ENCODE measurements at places on chromosomes 16 and 17. TPM values are rescaled to one million over a fixed set of nuclear protein-coding genes. Genes with fewer than 3 reads are reported as not detected.

DNA sequence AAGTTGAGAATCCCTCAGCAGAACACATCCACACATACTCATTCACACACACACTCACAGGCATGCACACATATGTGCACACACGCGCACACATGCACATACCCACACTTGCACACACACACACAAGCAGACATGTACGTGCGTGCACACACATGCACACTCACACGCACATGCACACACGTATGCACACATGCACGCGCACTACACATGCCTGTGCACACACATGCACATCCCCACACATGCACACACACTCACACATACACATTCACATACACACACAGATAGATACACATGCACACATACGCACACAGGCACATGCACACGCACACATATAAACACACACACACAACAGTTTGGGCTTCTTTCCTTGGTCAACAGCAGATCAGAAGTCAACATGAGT lies 24.0 kb downstream of the GSG1L start:
- H3K4me1 ChIP-seq, result no peaks in the 10 kb centered on the region
- no peak for DNase-seq
- no peak overlapping the region for H3K4me3 ChIP-seq
- H3K36me3 ChIP-seq, result no peaks in the 10 kb centered on the region

DNA sequence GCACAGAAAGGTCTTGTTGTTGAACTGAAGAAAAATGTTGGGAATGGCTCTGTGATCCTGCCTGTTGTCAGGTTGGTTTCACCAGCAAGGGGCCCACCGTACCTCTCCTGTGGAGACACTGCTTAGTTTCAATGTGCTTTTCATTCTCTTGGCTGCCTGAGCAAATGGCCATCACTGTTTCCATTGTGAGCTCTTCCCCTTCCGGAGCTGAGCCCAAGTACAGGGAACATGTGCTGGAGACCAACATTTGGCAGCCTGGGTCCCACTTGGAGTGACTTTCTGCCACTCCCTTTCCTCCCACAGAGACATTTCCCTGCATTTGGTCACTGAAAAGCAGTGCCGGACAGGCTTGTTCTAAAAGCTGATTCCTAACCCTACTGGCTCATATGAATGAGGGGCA lies 23.1 kb downstream of the GABARAPL2 start:
- H3K4me3 ChIP-seq, result no peak overlapping the region
- H3K27me3 ChIP-seq, result no peaks in the 10 kb centered on the region
- peaks cover 21% of the 10 kb centered on the region for H3K4me1 ChIP-seq
- H3K27ac ChIP-seq, result peak overlapping the region; percentile 52
- DNase-seq, result no peak

DNA sequence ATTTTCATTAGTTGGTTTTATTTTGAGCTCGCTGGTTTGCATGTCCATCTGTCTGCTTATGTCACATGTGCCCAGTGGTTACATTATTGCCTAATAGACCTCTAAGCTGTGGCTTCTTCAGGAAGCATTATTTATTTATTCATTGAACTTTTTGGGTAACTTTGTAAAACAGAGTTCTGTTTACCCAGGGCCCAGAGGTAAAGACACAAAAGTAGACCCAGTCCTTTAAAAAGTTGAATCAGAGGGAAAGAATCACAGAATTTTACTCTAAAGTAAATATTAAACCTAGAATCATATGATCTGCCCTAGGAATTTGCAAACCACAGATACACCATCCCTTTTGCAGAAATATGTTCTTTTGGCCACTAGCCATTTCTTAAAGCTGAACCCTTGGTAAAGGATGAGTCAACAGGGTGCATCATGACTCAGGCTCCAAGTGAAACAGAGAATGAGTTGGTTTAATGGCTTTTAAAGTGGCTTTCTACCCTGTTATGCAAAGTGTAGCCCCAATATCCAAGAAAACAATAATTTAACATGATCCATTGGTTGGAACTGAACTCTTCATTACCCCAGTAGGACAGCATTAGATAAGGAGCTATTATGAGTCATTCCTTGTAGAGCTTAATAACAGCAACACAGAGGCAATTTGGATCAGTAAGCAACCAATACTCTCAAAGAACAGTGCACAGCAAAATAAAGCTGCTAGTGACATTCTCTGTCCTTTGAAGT lies 236.3 kb downstream of the KCNJ2 start:
- H3K27me3 ChIP-seq, result no peaks in the 10 kb centered on the region
- DNase-seq, result no peak
- H3K4me1 ChIP-seq, result no peaks in the 10 kb centered on the region
- H3K27ac ChIP-seq, result no peak overlapping the region
- no peak overlapping the region for H3K4me3 ChIP-seq

GRCh38 chr17:83156408-83156807 lies 77.0 kb downstream of the METRNL start:
- H3K36me3 ChIP-seq, result no peaks in the 10 kb centered on the region
- no peak for DNase-seq
- H3K4me3 ChIP-seq, result no peak overlapping the region
- no peaks in the 10 kb centered on the region for H3K27me3 ChIP-seq
- H3K27ac ChIP-seq, result no peak overlapping the region

GRCh38 chr16:12405089-12405488 lies 398.6 kb downstream of the CPPED1 start:
- H3K27me3 ChIP-seq, result no peaks in the 10 kb centered on the region
- H3K27ac ChIP-seq, result peak overlapping the region; percentile 57
- H3K4me1 ChIP-seq, result peaks cover 13% of the 10 kb centered on the region

DNA sequence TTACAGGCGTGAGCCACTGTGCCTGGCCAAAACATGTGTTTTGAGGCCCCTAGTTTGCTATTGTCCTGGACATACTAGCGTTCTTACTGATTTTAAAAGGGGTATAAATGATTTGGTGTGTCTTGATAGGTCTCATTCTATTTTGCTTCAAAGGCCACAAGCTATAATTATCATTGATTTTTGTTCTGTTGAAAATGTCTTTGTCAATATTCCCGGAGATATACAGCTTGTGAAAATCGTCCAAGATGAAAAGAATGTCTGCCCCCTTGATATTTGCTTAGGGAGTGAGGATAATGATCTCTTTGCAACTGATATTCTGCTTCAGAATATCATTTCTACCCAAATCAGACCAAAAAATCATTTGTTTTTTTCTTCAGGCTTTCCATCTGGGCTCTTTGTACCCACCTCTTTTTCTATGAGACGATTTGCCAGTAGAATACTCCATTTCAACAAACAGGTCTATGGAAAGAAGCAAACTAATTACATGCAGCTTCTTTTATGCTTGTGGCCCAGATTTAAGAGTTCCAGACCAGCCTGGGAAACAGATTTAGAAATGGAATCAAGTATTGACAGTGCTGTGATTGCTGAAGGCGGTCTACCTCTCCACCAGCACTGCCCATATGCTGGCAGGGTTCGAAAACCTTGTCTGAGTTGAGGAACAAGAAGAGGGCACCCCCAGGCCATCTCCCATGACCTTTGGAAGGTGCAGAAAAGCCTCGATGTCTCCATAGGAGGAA lies 14.1 kb upstream of the ST6GALNAC1 start:
- H3K27ac ChIP-seq, result no peak overlapping the region
- DNase-seq, result no peak
- H3K4me3 ChIP-seq, result no peak overlapping the region
- no peaks in the 10 kb centered on the region for H3K36me3 ChIP-seq
- peaks cover 24% of the 10 kb centered on the region for H3K4me1 ChIP-seq

- H3K4me1 ChIP-seq, result peaks cover 28% of the 10 kb centered on the region
- no peaks in the 10 kb centered on the region for H3K27me3 ChIP-seq
- peak overlapping the region; percentile 94 for H3K27ac ChIP-seq
- H3K36me3 ChIP-seq, result no peaks in the 10 kb centered on the region
Measured at GRCh38 chr16:30761427-30761927, 385 bp downstream of the CFAP119 start.

GRCh38 chr16:10992797-10993196 lies 48.4 kb downstream of the CLEC16A start:
- no peak overlapping the region for H3K4me3 ChIP-seq
- H3K4me1 ChIP-seq, result peaks cover 9% of the 10 kb centered on the region
- peak overlapping the region; percentile 57 for H3K27ac ChIP-seq
- H3K27me3 ChIP-seq, result no peaks in the 10 kb centered on the region
- peaks cover 3% of the 10 kb centered on the region for H3K36me3 ChIP-seq
- no peak for DNase-seq

DNA sequence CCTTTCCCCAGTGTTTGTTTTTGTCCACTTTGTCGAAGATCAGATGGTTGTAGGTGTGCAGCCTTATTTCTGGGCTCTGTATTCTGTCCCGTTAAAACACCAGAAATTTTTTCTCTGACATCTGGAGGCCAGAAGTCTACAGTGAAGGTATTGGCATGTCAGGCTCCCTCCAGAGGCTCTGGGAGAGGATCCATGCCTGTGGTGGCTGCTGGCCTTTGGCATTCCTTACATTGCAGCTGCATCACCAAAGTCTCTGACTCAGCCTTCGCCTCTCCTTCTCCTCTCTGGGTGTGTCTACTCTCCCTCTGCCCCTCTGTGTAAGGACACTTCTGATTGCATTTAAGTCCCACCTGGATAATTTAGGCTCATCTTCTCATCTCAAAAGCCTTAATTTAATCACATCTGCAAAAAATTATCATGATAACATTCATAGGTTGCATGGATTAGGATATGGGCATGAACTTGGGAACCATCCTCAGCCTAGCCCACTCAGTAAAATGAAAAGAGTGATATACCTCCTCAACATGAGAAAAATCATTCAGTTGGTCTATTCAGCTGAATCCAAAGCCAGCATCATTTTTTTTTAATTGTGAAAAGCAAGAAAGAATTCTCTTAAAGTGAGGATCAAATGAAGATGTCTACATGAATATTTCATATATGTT lies 78.0 kb downstream of the MAP2K6 start:
- no peak for DNase-seq
- H3K4me1 ChIP-seq, result peaks cover 10% of the 10 kb centered on the region
- no peak overlapping the region for H3K27ac ChIP-seq

GRCh38 chr16:49337814-49338350 lies 35.7 kb upstream of the C16orf78 start:
- H3K27ac ChIP-seq, result no peak overlapping the region
- DNase-seq, result no peak
- no peaks in the 10 kb centered on the region for H3K4me1 ChIP-seq
- no peaks in the 10 kb centered on the region for H3K36me3 ChIP-seq

DNA sequence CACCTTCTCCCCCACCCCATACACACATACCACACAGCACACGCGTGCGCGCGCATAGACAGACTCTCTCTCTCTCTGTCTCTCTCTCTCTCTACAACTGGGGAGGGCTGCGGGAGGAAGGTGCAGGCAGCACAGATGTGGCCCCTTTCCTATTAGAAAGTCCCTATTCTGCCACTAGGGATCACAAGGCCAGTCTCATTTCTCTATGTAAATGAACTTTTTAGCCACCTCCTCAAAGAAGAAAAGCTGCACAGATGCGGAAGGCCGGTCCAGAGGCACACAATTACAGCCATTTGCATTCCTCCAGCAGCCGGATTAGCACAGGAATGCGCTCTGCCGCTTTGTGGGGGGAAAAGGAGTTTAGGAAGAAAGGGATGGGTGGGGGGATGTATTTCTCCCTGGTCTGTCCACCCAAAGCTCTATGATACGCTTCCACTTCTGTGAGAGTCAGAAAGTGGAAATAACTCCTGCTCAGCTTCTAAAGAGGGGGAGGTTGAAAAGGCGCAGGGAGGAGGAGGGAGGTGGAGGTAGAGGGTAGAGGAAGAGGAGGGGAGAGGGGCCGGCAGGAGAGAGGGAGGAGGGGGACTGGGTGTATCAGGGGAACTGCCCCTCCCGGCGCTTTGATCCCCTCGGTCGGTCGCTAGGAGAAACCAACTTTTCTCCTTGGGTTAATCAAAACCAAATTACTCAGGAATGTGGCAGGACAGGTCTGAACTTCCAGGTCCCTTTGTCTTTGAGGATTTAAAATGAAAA lies 11.7 kb downstream of the ZFHX3 start:
- peaks cover 87% of the 10 kb centered on the region for H3K4me1 ChIP-seq
- DNase-seq, result no peak
- peak overlapping the region; percentile 28 for H3K27ac ChIP-seq
- H3K27me3 ChIP-seq, result no peaks in the 10 kb centered on the region
- peak overlapping the region; percentile 77 for H3K4me3 ChIP-seq

DNA sequence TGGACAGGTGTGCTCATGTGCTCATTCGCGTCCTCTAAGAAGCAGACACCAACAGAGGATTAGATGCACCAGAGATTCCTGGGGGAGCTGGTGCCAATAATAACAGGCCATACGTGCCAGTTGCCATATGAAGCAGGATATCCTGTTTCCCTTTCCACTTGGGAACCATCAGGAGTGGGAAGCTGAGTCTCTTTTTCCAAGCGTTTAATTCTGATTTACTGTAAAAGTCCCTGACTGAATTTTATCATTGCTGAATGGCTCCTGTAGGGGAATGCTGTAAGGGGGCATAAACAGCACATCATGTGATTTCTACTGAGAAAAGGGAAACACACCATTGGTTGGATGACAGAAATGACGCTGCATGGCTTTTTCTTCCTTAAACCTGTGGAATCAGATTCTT lies 113.3 kb downstream of the IRF8 start:
- H3K36me3 ChIP-seq, result peaks cover 4% of the 10 kb centered on the region
- H3K27ac ChIP-seq, result no peak overlapping the region
- H3K4me3 ChIP-seq, result no peak overlapping the region
- DNase-seq, result no peak
- H3K4me1 ChIP-seq, result no peaks in the 10 kb centered on the region
- peaks cover 49% of the 10 kb centered on the region for H3K27me3 ChIP-seq

DNA sequence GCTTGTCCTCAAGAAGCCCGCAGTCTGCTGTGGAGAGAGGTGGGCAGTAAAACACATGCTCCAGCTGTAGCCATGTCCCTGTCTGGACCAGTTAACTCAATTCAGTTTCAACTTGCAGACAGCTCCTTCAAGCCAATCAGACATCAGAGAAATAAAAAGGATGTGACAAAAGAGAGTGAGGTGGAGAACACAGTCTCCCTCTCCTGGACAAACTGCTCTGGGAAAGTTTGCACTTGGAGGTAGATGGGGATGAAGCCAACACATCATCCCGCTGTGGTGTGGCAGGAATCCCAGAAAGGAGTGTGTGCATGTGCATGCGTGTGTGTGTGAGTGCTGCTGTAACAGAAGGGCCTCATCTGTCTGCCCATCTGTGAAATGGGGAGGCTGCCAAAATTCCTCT lies 358.6 kb upstream of the ASIC2 start:
- peaks cover 12% of the 10 kb centered on the region for H3K27me3 ChIP-seq
- DNase-seq, result no peak
- H3K27ac ChIP-seq, result no peak overlapping the region

DNA sequence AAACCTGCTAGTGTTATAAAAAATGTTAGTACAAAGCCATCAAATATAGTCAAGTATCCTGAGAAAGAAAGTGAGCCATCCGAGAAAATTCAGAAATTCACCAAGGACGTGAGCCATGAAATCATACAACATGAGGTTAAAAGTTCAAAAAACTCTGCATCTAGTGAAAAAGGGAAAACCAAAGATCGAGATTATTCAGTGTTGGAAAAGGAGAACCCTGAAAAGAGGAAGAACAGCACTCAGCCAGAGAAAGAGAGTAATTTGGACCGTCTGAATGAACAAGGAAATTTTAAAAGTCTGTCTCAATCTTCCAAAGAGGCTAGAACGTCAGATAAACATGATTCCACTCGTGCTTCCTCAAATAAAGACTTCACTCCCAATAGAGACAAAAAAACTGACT lies 31.7 kb downstream of the RBBP6 start:
- H3K4me3 ChIP-seq, result no peak overlapping the region
- no peaks in the 10 kb centered on the region for H3K27me3 ChIP-seq
- peaks cover 64% of the 10 kb centered on the region for H3K36me3 ChIP-seq

The MMP15 gene
- 36.6 TPM for total RNA-seq

The ITGAX gene
- total RNA-seq, result not detected

The FBXO39 gene
- total RNA-seq, result not detected

The TPSD1 gene
- total RNA-seq, result not detected

The FAM171A2 gene
- 50.6 TPM for total RNA-seq

Data from neural crest cell (in vitro differentiated cells).